Endodermal cell (in vitro differentiated cells): ENCODE measurements at places on chromosomes 5 and 9. TPM values are rescaled to one million over a fixed set of nuclear protein-coding genes. Genes with fewer than 3 reads are reported as not detected.

DNA sequence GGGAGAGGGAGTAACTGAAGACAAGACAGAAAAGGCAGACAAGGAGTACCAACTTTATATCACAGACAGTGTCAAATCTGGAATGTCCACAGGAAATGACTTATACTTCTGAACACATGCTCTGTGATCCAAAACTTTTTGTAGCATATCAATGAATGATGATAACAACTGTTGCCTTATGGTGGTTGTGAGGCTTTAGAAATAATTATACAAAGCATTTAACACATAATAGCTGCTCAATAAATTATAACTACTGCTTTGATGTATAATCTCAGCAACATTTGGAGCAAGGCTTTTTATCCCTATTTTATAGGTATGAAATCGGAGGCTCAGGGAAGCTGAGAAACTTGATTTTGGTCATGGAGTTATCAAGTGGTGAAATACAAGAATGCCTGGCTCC, 3.3 kb upstream of the ASTN2 start:
- no peaks in the 10 kb centered on the region for H3K36me3 ChIP-seq
- H3K4me1 ChIP-seq = no peaks in the 10 kb centered on the region
- H3K27ac ChIP-seq = no peak overlapping the region
- peaks cover 90% of the 10 kb centered on the region for H3K27me3 ChIP-seq
- no peak for DNase-seq
- H3K4me3 ChIP-seq = no peak overlapping the region

DNA sequence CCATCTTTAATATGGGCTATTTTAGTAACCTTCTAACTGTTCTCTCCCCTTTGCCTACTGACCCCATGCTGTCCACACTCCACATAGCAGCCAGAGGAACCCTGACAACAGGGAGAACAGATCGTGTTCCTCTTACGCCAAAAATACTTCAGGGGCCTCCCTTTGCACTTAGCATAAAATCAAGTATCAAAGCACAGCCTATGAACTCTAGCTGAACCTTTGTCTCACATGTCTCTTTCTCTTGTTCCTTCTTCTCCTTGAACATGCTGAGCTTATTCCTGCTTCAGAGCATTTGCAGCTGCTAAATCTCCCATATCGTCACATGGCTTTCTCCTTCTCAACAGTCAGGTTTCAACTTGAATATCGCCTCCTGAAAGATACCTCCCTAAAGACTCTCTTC, 698.8 kb upstream of the C9orf72 start:
- H3K36me3 ChIP-seq = no peaks in the 10 kb centered on the region
- DNase-seq = no peak
- H3K4me1 ChIP-seq = no peaks in the 10 kb centered on the region
- H3K4me3 ChIP-seq = no peak overlapping the region
- no peaks in the 10 kb centered on the region for H3K27me3 ChIP-seq

DNA sequence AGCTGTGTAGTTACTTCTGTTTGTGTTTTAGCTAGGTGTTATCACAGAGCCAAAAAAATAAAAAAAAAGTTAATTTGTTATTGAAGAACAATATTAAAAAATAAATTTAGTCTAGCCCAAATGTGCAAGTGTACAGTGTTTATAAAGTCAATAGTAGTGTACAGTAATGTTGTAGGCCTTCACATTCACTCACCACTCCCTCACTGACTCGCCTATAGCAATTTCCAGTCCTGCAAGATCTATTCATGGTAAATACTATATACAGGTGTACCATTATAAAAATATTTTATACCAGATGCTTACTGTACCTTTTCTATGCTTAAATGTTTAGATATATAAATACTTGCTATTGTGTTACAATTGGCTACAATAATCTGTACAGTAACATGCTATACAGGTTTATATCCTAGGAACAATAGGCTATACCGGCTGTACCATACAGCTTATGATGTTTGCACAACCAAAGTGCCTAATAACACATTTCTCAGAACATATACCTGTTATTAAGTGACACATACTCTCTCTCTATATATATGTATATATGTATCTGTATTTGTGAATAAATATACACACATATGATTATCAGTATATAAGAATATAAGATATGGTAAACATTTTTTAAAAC, 341.4 kb upstream of the EDIL3 start:
- no peak for DNase-seq
- H3K4me1 ChIP-seq = no peaks in the 10 kb centered on the region
- H3K36me3 ChIP-seq = no peaks in the 10 kb centered on the region
- no peak overlapping the region for H3K4me3 ChIP-seq
- H3K27ac ChIP-seq = no peak overlapping the region
- H3K27me3 ChIP-seq = no peaks in the 10 kb centered on the region

DNA sequence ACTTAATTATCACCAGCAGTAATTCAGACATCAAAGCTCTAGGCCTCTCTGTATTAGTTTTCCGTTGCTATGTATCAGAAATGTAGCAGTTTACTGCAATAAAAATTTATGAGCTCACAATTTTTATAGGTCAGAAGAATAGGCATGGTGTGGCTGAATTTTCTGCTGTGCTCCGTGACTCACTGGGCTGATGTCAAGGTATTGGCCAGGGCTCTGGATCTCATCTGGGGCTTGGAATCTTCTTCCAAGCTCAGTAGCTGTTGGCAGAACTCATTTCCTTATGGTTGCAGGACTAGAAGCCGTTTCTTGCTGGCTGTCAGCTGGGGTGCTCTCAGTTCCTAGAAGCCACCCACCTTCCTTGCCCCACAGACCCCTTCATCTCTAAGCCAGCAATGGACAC, 66.3 kb downstream of the PSAT1 start:
- no peaks in the 10 kb centered on the region for H3K36me3 ChIP-seq
- no peak overlapping the region for H3K4me3 ChIP-seq
- H3K4me1 ChIP-seq = peaks cover 3% of the 10 kb centered on the region
- H3K27me3 ChIP-seq = no peaks in the 10 kb centered on the region

- H3K4me3 ChIP-seq = no peak overlapping the region
- H3K27ac ChIP-seq = no peak overlapping the region
Observed at GRCh38 chr9:35179347-35180280, 17.8 kb downstream of the UNC13B start.

The TMEFF1 gene
- 96.8 to 111 TPM (median 106 TPM) in 3 replicates for total RNA-seq

DNA sequence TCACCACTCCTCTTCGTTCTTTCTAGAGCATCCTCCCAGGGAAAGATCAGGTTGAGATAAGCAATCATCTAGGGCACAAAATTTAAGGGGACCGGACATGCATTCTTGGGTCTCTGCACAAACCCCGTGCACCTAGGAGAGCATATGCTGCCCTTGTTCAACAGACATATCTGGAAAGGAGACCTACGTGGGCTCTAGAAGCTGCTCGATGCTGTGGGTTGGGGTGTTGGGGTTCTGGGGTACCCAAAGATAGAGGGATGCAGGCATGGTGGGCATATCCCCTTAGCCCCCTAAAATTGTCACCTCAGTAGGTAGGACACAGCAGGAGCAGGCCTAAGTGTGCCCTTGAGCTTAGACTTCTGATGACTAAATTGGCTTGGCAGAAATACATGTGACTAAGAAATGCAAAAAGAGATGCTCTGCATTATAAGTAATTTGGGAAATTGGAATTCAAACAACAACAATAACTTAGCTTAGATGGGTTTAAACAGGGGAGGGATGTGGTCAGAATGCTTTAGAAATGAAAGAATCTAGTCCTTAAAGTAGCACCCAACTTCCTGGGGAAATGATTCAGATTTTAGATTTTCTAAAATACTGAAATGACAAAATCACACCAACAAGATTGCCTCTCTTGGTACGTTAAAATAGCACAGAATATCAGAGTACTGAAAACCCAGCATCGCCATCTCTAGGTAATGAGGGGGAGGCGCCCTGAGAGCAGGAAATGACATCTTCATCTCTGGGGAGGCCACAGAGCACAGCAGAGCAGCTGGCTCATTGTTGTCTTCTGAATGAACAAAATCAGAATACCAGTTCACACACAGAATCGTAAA, 172.3 kb downstream of the GNA14 start:
- no peak overlapping the region for H3K27ac ChIP-seq
- no peak for DNase-seq
- H3K4me1 ChIP-seq = no peaks in the 10 kb centered on the region
- H3K36me3 ChIP-seq = no peaks in the 10 kb centered on the region
- H3K4me3 ChIP-seq = no peak overlapping the region
